ENCODE measurements at places on chromosomes 2 and 18. TPM values are rescaled to one million over a fixed set of nuclear protein-coding genes. Genes with fewer than 3 reads are reported as not detected.
A peak's percentile ranks its signal among the peaks of the same experiment; 100 is the strongest.

The FKBP7 gene
- 3.0 TPM for total RNA-seq

The SERPINB4 gene
- total RNA-seq = not detected

The VIL1 gene
- total RNA-seq = not detected

The POMC gene
- 5.5 TPM for total RNA-seq

DNA sequence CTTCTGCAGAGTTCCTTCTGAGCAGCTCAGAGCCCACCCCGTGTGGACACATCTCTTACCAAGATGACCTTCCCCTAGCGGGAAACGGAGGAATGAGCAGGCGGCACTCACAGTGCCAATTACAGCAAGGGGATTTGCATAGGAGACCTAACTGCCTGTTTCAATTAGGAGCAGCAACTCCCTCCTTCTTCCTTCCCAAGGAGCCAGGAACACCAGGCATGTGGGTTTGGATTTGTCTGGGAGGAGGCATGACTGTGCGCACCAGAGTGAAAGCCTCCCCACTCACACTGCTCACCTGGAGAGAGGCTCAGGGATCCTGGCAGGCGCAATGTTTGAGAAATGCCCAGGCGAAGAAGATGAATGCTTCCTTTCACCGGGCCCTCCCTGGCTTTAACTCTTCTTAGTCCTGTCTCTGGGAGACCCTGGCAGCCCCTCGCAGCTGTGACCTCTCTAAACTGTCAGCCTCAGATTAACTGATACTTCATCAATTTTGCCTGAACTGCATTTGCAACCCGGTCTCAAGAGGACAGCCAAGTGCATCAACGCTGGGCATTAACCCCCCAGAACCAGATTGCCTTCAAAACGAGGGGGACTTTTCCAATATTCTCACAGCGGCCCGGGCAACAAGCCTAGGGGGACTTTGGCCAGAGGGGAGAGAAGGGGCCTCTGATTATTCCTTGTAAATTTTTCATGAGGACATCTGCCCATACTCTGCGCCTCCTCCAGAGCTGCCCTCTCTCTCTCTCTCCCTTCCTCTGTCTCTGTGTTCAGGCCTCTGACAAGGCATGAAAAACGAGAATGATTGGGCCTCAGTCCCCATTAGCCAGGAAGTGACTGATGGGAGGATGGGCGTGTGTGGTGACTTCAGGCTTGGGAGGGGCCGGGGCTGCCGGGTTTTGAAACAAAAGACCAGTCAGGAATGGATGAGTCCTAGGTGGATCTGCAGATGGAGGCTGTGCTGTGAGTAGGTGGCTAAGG, 93.8 kb downstream of the CMPK2 start:
- H3K27me3 ChIP-seq = peaks cover 23% of the 10 kb centered on the region
- no peaks in the 10 kb centered on the region for H3K36me3 ChIP-seq
- H3K27ac ChIP-seq = no peak overlapping the region
- no peak overlapping the region for H3K4me3 ChIP-seq

GRCh38 chr2:45836740-45837139, 185.3 kb downstream of the PRKCE start:
- peaks cover 9% of the 10 kb centered on the region for H3K4me1 ChIP-seq
- no peak overlapping the region for H3K27ac ChIP-seq
- no peak for DNase-seq
- no peaks in the 10 kb centered on the region for H3K27me3 ChIP-seq
- no peak overlapping the region for H3K4me3 ChIP-seq
- H3K36me3 ChIP-seq = no peaks in the 10 kb centered on the region

DNA sequence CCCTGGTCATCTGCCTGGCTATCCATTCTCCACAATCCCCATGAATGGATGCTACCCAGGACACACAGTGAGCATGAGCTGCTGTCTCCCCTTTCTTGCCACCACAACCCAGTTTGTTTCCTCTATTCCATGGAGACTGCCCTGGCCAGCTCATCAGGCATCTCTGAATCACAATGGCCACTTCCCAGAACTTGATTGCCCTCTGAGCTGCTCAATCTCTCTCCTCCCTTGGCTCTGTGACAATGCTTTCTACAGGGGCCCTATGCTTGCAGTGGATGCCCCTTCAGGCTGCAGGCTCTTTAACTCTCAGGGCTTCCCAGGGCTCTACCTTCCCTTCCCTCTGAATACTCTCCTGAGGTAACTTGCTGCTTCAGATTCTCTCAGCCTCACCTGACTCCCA, 14.4 kb upstream of the SLC4A5 start:
- peaks cover 16% of the 10 kb centered on the region for H3K36me3 ChIP-seq
- H3K27me3 ChIP-seq = no peaks in the 10 kb centered on the region
- DNase-seq = no peak
- H3K4me3 ChIP-seq = no peak overlapping the region

DNA sequence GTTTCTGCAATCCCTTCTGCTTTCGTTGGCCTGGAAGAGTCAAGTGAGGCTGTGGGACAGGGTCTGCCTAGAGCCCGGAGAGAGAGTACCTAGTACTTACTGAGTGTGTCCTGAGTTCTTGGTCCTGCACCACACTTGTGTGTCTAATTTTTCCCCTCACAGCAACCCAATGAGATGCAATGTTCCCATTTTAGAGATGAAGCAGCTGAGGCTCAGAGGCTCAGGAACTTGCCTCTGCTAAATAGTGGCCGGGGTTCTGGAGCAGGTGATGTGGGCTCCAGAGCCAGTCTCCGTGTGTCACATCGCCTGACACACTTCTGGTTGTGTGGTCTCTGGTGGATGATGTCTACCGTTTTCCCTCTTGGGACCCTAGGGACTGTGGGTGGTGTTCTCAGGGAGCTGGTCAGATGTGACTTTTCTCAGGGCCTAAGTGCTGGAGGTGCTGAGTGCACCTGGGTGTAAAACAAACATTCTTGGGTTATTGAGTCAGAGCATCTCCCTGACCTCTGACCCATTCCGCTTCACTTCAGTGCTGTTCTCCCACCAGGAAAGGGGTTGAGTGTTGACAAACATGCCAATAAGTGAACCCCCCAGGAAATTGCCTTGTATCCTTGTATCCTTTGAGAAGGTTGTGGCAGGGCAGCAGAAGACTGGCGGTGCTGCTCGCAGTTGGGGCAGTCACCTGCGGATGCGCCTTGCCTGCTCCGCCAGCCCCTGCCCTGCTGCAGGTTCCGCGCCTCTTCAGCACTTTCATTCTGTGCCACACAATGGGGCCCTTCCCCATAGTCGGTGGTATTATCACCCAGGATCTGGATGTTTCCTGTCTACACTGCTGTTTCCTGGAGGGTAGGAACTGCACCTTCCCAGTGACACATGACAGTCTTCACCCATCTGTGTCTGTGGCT, 32.1 kb downstream of the HK2 start:
- peaks cover 65% of the 10 kb centered on the region for H3K36me3 ChIP-seq
- no peak overlapping the region for H3K4me3 ChIP-seq
- peaks cover 19% of the 10 kb centered on the region for H3K4me1 ChIP-seq
- no peaks in the 10 kb centered on the region for H3K27me3 ChIP-seq
- DNase-seq = no peak

DNA sequence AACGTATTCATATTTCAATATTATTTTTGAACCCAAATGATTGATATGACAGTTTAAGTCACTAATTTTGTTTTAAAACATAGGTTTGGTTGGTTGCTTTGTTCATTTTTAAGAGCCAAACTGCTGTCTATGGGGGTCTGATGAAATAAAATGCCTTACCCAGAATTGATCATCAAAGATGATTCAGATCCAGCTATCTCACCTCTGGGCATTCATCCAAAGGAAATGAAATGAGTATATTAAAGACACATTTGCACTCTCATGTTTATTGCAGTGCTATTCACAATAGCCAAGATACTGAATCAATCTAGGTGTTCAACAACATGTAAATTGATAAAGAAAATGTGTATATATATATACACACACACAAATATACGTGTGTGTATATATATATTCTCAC, 326.9 kb upstream of the GULP1 start:
- H3K4me1 ChIP-seq = no peaks in the 10 kb centered on the region
- no peak overlapping the region for H3K27ac ChIP-seq
- H3K36me3 ChIP-seq = no peaks in the 10 kb centered on the region
- no peak for DNase-seq
- no peaks in the 10 kb centered on the region for H3K27me3 ChIP-seq

DNA sequence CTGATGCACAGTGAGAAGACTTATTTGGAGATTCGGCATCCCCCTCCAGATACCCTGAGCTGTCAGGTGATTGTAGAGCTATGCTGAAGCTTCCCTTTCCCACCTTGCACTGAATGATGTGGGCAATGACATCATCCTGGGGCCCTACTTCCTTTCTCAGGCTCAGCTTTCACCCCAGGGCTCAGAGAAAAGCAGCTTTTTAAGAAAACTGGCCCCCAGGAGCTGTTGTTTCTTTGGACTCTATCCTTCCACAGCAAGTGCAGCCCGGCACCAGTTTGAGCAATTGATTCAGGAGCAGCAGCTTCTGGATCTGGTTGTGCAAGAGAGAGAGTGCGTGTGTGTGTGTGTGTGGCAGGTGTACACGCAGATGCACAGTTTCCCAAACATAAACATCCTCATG, 251.3 kb downstream of the ANAPC1 start:
- H3K27ac ChIP-seq = peak overlapping the region; percentile 78
- peak overlapping the region; percentile 21 for H3K4me3 ChIP-seq
- H3K27me3 ChIP-seq = peaks cover 10% of the 10 kb centered on the region
- DNase-seq = peak; percentile 75

DNA sequence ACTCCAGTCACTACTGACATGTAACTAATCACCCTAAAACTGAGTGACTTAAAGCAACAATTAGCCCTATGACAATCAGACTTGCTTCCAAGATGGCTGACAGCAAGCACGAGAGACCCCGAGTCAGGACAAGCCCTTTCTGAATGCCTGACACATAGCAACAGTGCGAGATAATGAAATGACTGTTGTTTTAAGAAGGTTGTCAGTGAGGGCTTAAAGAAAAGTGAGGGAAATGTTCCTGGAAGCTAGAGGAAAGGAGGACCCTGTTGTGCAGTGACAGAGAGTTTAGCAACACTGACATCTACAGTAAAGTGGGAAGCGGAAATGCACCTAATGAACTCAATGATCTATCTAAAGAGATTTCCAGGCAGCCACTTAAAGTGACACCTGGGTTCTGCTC, 163.1 kb downstream of the STK39 start:
- H3K27ac ChIP-seq = no peak overlapping the region
- peaks cover 15% of the 10 kb centered on the region for H3K4me1 ChIP-seq
- no peak for DNase-seq
- no peaks in the 10 kb centered on the region for H3K27me3 ChIP-seq
- H3K36me3 ChIP-seq = peaks cover 13% of the 10 kb centered on the region
- H3K4me3 ChIP-seq = no peak overlapping the region

GRCh38 chr18:24075767-24076597, 61.4 kb downstream of the TTC39C start:
- peak overlapping the region; percentile 83 for H3K27ac ChIP-seq
- peaks cover 36% of the 10 kb centered on the region for H3K36me3 ChIP-seq
- peaks cover 42% of the 10 kb centered on the region for H3K4me1 ChIP-seq
- H3K4me3 ChIP-seq = peak overlapping the region; percentile 37
- no peaks in the 10 kb centered on the region for H3K27me3 ChIP-seq

DNA sequence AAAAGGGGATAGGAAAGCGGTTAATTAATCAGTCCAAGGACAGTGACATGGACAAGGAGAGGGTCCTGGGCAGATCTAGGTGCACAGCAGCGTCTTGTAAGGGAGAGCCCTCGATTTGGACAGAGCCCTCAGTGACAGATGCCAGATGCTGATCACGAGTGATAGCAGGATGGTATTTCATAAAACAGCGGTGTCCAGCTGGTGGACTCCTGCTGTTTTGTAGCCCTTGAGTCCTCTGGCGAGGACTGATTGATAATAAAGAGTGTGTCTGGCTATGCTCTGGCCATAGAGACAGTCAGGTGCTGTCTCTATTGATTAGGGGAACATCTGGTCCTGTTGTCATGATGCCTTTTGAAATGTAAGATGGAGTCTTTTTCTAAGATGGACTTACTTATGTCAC, 180.7 kb downstream of the NCK2 start:
- peaks cover 65% of the 10 kb centered on the region for H3K4me1 ChIP-seq
- no peaks in the 10 kb centered on the region for H3K27me3 ChIP-seq
- H3K4me3 ChIP-seq = no peak overlapping the region
- DNase-seq = no peak
- peaks cover 12% of the 10 kb centered on the region for H3K36me3 ChIP-seq

DNA sequence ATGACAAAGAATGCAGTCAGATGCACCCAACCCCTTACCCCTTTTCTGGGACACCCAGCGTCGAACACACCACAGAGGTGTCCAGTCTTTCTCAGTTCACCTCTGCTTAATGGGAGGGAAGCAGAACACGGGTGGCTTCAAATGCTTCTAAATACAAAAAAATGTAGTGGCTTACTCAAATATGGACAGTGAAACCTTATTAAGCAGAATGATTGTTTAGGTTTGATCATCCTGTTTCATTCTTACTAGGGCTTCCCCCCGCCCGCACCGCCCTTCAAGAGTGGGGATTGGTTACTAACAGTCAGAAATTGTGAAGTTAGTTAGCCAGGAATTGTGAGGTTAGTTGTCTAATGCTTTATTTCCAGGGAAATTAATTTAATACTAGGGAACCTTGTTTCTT, 21.6 kb downstream of the ATG16L1 start:
- H3K27ac ChIP-seq = peak overlapping the region; percentile 22
- no peak overlapping the region for H3K4me3 ChIP-seq
- peaks cover 85% of the 10 kb centered on the region for H3K36me3 ChIP-seq
- no peaks in the 10 kb centered on the region for H3K27me3 ChIP-seq

DNA sequence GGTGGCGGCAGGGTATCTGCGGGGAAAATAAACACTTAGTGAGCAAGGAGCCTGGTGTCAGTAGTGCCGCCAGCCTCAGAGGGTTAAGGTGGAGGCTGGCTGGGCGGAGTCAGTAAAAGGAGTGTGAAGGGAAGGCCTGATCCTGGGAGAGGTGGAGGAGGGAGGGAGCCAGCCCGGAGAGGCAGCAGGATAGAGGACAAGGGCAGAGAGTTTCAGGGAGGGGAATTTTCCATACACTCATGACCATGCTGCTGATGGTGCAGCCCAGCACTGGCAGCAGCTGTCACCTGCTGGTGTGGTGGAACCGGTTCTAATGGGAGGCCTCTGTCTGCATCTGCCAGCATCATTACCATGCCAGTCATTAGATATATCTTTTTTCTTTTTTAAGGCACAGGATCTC, 2.0 kb upstream of the TEX44 start:
- H3K27me3 ChIP-seq = no peaks in the 10 kb centered on the region
- H3K4me3 ChIP-seq = no peak overlapping the region
- no peaks in the 10 kb centered on the region for H3K36me3 ChIP-seq
- no peak for DNase-seq

DNA sequence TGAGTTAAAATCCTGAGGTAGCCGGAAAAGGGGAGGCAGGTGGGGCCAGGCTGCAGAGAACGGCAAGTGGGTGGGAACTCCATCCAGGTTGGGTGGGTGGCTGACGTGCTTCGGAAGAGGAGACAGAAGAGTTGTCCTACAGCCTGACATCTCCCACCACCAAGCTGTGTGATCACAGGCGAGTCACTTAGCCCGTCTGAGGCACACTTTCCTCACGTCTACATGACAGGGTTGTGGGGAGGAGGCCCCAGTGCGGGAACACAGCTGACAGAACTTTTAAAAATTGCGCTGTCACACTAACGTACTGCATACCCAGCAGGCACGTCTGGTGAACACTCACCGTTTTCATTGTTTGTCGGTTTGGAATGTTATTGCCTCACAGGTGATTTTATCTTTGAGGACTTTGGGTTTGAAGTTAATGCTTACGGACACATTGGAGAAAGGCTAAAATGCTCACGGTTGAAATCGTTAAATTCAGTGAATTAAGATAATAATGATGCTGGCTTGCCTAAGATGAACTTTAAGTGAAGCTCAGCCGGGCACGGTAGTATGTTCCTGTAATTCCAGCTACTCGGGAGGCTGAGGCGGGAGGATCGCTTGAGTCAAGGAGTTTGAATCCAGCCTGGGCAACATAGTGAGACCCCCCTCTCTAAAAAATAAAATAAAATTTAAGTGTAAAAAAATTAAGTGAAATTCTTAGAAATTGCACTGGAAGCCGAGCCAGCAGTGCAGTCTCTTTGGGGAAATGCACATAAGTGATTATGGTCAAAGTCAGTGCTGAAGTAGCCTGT, 8.9 kb downstream of the EMILIN2 start:
- H3K36me3 ChIP-seq = no peaks in the 10 kb centered on the region
- no peak overlapping the region for H3K4me3 ChIP-seq
- DNase-seq = peak; percentile 10
